Cardiac fibroblast (primary cell): ENCODE measurements at places on chromosomes 6 and 20.
A peak's percentile ranks its signal among the peaks of the same experiment; 100 is the strongest.

GRCh38 chr6:108118810-108119768 lies 44.5 kb upstream of the OSTM1 start:
- peak; percentile 18 for DNase-seq

GRCh38 chr6:159578629-159579028 lies 114.4 kb downstream of the SOD2 start:
- no peak for DNase-seq

- no peak for DNase-seq
Measured at GRCh38 chr6:110800196-110800838, 15.0 kb downstream of the CDK19 start.

DNA sequence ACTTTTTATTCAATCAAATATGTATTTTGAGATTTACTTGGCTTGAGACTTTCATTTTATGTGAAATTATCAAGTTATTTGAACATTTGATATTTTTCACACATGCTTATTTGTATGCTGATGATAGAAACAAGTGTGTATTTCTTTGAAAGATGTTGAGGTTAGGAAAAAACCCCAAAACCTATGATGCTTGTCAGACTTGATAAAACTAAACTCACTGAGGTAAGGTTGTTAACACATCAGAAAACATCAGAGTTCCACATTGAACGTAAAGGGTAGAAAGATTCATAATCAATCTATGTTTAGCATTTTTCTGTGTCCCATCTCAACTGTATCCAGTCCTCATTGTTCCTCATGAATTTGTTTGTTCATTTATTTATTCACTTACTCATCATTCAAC lies 12.2 kb downstream of the SF3B5 start:
- DNase-seq, result no peak

- DNase-seq, result peak; percentile 63
Measured at GRCh38 chr20:33551778-33552177, 61.9 kb downstream of the CBFA2T2 start.

DNA sequence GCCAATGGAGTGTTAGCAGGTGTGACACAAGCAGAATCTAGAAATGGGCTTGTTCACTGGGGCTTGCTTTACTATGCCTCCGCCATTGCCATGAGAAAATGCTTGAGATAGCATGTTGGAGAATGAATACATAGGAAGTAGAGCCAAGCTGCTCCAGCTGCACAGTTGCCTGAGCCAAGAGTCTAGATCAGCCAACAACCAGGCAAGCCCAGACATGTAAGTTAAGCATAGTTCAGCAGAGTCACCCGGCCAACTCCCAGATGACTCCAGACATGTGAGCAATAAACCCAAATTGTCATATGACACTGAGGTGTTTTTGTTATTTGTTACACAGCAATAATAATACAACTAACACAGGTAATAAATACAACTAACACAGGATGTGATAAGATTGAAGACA lies 167.9 kb downstream of the HAO1 start:
- peak; percentile 90 for DNase-seq

DNA sequence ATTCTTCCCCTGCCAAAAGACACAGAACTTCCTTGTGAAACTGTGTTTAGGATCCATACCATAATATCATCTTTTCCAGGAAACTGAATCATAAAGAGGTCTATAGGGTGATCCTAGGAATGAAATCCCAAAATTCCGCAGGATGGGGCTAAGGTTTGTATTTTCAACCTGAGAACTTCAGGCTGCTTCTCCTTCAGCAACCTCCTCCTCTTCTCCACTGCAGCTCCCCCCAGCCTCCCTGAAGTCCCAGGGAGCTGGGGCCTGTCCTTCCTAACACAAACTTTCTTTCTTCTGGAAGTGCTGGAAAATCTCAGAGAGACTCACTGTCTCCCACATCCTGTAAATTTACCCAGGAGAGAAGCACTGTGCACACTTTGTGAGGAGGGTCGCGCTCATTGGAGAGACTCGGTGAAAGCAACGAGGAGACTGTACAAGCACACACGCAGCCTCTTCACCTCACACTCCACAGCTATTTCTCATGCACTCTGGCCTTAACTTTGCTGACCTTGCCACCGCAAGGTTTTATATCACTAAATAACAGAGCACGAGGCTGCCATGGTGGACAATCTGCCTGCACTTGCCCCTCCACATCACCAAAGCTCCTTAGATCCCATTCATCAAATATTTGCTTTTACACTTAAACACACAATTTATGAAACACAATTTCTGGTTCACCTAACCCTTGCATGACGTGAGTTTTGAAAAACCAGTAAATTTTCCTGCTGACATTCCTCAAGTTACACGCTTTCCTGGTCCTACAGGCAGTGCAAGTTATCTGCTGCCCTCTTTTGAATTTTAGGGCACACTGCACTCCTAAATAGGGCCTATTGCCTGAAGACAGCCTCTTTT lies 14.3 kb downstream of the ID4 start:
- peak; percentile 90 for DNase-seq

DNA sequence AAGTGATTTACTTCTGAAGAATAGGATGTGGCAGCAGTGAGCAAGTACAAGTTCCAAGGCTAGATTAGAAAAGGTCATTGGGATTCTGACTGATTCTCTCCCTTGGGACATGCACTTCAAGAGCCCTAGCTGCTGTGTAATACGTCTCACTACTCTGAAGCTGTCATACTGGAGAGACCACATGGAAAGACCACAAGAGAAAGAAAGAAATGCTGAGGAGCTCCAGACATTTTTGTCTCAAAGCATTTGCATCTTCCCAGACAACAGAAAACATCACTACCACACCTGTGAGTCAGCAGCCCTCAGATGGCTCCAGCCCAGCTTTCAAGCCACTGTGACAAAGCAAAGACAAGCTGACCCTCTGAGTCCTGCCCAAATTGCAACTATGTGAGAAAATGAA lies 20.7 kb downstream of the TENT5A start:
- DNase-seq, result no peak

- DNase-seq, result peak; percentile 10
Measured at GRCh38 chr6:38498085-38498484, 141.6 kb downstream of the BTBD9 start.

- no peak for DNase-seq
Measured at GRCh38 chr20:52349806-52350205, 158.2 kb upstream of the ZFP64 start.

GRCh38 chr6:138818496-138819194 lies 22.8 kb downstream of the ECT2L start:
- DNase-seq, result no peak

- peak; percentile 26 for DNase-seq
Measured at GRCh38 chr6:143569040-143569439, 57.5 kb upstream of the FUCA2 start.

- no peak for DNase-seq
Measured at GRCh38 chr6:54877713-54878317, 31.2 kb downstream of the FAM83B start.

DNA sequence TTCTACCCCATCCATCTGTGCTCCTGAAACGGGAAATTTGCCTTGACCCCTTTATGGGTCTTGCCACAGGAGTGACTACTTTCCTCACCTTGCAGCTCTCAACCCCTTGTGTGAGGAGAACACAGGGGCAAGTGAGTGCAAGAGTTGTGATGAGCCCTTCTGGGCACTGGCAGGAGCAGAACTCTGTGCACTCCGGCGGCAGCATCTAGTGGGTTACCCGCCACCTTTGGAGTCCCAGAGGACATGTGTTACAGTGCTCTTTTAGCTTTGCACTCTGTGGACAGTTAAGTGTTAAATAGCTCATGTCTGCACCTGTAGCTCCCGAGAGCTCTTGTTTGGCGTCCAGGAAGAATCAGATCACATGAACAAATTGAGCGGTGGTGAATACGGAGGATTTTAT lies 940.2 kb downstream of the GRIK2 start:
- no peak for DNase-seq

GRCh38 chr20:40770564-40771307 lies 81.7 kb upstream of the MAFB start:
- DNase-seq, result no peak
